ENCODE measurements at places on chromosomes 3 and 15.
A peak's percentile ranks its signal among the peaks of the same experiment; 100 is the strongest.

- DNase-seq = no peak
Measured at GRCh38 chr3:8846176-8846575, 76.8 kb upstream of the OXTR start.

- DNase-seq = no peak
Measured at GRCh38 chr3:45682786-45683185, 6.4 kb upstream of the SACM1L start.

GRCh38 chr15:63374686-63375520, 6.7 kb downstream of the CA12 start:
- no peak for DNase-seq

GRCh38 chr3:46607603-46608028, 4.7 kb upstream of the FAM240A start:
- no peak for DNase-seq

DNA sequence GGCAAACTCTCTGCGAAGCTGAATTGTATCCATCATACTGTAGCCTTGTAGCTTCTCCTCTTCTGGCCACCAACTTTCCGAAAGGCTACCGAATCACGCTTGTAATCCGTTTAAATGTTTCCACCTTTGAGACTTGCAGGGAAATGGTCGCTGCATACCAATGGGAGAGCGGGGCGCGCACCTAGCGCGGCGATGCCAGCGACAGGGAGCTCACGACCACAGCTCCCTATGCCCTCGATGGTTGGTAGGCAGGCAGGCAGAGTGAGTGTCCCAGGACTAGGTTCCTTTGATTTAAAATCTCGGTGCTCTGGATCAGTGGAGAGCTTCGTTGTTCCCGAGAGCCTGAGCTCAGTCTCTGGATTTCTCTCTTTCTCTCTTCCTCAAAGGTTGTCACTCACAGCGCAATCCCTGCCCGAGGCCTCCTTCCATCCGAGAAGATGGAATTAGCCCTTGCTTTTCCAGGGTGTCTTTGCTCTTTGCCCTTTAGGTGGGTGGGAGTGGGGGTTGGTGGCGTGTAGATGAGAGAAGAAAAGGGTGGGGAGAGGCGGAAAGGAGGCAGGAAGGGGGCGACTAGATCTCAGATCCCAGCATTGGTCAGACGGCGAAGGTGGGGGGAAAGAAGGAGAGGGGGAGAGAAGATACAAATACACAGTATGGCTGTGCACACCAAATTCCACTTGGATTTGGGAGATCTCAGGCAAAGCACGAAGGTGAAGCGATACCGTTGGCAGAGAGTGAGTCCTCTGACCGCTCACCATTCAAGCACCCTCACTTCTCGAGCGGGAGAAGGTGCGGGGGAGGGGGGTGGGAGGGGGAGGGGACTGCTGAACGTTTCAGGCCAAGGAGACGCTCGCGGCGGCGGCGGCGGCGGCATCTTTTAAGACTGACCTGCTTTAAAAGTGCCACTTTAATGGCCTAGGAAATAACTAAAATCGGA, at the start of gene SLITRK3:
Gene SLITRK3, minus strand, starts transcription at position 745 of the 937 bp plus-strand sequence. CDS start 5,554 bp downstream, outside the sequence.
- no peak for DNase-seq

- DNase-seq = no peak
Measured at GRCh38 chr3:17915341-17915740, 172.9 kb upstream of the TBC1D5 start.

- DNase-seq = no peak
Measured at GRCh38 chr3:181279239-181279565, 289.7 kb upstream of the DNAJC19 start.

DNA sequence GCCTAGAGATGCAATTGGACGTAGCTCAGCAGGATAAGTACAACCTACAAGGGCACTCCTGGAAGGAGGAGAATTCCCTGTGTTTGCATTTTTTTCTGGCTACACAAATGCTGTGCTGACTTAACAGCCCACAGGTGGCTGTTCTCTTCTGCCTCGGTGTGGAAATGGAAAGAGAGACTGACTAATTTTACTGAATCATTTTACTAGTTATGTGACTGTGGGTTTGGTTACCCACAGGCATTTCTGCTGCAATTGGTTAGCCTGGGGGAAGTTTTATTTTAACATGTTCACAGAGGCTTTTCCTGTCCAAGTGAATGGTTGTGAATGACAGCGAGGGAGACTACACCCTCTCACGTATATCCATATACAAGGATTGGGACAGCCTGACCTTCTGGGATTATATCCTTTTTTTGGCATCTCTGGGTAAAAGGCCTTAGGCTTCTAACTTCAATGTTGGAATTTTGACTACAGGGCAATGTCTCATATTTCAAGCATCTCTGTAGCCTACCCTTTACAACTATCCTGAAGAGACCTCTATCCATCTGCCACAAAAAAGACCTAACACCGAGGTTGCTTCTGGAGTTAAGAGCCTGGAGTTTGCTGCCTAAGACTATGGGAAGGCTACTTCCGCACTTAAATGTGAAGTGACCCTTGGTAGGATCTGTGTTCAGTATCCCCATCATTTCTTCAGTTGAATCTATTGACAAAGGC, 67.2 kb upstream of the TP63 start:
- DNase-seq = peak; percentile 46

DNA sequence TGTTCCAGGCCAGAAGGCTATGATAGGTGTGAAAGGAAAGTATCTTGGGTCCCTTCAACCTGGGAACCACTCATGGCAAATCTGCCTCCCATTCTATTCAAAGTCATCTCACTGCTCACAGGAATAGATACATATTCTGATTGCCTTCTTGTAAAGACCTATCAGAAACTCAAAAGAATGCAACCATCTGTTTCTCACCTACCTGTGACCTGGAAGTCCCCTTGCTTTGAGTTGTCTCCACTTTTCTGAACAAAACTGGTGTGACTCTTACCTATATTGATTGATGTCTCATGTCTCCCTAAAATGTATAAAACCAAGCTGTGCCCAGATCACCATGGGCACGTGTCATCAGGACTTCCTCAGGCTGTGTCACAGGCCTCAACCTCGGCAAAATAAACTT, 1149.3 kb downstream of the NSUN3 start:
- no peak for DNase-seq

GRCh38 chr3:50324351-50325112, 2.0 kb upstream of the HYAL2 start:
- no peak for DNase-seq

- DNase-seq = no peak
Measured at GRCh38 chr3:10783360-10784351, 32.4 kb upstream of the SLC6A11 start.

GRCh38 chr15:39180483-39180933, 400.4 kb upstream of the THBS1 start:
- peak; percentile 84 for DNase-seq

- DNase-seq = no peak
Measured at GRCh38 chr3:170942011-170942410, 33.6 kb upstream of the EIF5A2 start.

DNA sequence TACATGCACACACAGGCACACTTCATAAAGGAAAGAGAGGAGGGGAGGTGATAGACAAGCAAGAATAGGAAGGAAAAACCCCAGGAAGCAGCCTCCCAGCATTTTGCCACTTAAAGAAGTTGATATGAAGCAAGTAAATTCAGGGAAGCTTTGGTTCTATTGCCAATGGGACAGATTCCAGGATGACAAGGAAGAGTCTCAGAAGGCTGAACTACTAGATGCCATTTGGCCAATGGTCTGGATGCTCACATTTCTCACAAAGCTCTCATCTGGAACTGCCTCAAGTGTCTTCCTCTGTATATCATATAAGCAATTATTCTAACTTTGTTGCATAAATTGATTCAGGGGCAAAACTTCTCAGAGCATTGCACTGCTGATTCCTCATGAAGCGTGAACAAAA, 78.8 kb upstream of the STRIT1 start:
- DNase-seq = no peak

DNA sequence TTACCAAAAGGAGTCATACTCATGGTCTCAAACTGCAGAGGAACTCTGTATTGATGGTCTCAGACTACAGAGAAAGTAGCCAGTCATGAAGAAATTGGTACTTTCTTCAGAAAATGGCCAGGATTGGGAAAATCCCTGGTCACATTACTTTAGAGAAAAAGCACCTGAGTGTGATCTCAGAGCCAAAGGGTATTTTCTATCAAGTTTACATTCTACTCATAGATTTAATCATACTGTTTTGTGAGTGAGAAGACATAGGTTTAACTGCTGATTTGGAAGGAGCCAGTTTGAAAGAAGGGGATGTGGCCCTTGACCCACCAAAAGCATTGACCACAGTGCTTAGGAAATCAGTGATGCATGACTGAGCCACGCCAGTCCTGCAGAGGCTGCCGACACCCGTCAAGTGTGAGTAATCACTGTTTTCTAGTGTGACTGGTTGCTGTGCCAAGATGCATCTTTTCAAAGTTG, 203.6 kb downstream of the AKAP13 start:
- DNase-seq = no peak

GRCh38 chr15:80775338-80775737, 3.8 kb upstream of the CEMIP start:
- no peak for DNase-seq

- DNase-seq = no peak
Measured at GRCh38 chr15:94383706-94384105, 152.3 kb downstream of the MCTP2 start.

- no peak for DNase-seq
Measured at GRCh38 chr3:184145111-184145524, 10.0 kb downstream of the EIF2B5 start.

GRCh38 chr15:38487378-38487777, 33.5 kb downstream of the FAM98B start:
- DNase-seq = no peak

DNA sequence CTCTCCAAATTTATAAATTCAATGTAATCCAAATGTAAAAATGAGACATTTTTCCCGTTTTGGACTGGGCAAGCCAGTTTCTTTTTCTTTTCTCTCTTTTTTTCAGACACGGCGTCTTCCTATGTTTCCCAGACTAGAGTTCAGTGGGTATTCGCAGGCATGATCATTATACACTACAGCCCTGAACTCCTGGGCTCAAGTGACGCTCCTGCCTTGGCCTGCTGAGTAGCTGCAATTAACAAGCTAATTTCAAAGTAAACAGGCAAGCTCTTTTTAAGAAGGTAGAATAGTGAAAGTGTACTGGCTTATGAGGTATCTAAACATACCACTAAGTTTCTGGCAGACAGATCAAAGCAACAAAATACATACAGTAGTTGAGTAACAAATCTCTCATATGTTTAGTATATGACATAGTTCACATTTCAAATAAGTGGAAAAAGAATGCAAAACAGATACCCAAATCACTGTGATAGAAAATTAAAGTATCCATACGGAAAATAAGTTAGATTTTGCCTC, 13.5 kb downstream of the HIGD1A start:
- no peak for DNase-seq

DNA sequence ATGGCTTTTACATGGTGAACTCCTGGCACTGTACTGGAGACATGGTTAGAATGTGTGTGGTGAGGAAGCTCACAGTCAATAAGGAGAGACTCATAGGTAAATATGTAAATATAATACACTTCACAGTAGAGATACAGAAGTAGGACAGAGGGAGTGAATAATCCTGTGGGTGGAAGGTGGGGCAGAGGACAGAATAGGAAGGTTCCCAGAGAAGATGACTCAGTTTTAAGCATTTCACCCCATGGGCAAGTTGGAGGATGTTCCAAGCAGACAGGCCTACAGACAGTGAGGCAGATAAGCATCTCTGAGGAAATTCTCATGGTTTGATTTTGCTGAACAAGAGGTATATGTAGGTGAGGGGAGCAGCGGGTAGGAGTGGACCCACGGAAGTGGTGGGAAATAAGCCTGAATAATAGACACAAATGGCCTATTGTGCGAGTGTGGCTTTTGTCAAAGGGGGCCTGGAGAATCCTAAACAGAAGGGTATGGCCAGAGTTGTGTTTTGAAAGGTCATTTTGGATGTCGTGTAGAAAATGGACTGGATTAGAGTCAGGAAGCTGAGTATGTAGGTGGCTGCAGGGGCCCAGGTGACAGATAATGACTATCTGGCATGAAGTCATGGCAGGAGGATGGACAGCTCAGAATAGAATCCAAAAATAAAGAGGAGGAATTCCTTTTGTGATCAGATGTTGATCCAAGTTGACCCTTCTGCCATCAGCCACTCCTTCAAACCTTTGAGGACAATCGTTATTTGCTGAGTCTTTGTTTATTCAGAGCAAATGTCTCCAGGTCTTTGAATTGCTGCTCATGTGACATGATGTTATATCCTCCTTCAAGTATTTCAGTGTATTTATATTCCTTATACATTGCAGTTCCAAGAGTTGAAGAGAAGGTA, 97.3 kb upstream of the THRB start:
- no peak for DNase-seq

- DNase-seq = no peak
Measured at GRCh38 chr3:38578081-38578475, 71.4 kb downstream of the SCN5A start.

GRCh38 chr15:56919031-56919608, 676 bp downstream of the TCF12 start:
- no peak for DNase-seq

DNA sequence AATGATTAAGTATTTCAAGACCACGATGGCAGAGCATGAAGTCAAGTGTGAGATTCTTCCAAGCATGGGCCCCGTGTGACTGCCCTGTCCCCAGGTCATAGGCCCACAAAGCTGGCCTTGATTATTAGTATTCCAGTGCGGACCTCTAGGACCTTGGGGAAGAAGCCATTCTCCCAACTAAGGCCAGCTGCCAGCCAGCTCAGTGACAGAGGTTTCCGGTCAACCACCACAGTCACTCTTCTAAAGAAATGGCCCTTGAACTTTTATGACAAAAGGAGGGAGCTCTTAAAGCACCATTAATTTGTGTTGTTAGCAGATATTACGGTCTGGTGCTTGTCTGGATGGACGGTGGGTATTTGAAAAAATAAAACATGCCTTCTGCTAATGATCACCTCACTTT, 28.0 kb downstream of the FAM3D start:
- no peak for DNase-seq

DNA sequence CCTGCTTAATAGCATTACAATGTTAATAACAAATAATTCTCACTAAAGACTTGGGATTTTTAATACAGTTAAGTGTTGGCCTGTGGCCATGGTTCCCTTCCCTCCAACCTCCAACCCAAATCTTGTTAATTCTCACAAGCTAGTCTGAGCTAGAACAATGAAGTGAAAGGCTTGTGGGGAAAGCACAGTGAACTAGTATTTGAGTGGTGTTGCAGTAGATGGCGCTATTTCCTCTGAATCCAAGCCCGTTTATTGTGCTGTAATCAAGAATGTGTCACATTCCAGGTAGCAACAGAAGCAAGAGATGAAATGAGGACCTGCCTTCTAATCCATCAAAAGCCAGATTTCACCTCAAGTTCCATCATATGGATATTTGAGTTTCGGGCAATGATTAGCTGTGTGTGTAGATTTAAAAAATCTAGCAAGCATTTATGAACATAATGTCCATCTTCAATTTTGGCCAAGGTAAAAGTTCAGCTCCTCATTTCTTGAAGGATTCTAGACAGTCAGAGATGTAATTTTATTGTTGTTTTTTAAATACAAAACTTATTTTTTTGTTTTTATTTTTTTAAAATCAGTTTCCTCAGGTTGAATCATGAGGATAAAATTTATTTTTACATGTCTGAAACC, 160.7 kb downstream of the SQOR start:
- DNase-seq = no peak

- no peak for DNase-seq
Measured at GRCh38 chr15:36779744-36780408, 200.4 kb downstream of the CDIN1 start.

GRCh38 chr15:93823971-93824913, 407.1 kb upstream of the MCTP2 start:
- DNase-seq = no peak
